ENCODE measurements at places on chromosomes 5 and 9.

DNA sequence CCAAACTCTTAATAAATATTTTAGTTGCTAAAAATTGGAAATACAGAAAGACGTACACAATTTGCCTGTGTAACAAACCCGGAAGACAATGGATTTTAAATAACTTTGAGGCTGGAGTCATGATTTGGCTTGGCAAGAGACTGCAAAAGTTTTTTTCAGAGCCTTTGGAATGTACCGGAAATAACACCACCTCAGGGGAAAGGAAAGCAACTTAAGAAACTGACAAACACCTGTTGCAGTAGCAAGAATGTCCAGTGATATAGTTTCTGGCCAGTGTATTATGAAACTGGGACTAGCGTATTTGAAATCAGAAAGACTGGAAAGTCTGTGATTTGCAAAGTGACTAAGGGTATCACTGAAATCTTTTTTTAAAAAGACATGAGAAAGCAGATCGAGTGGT lies 842 bp downstream of the MUSK start:
- peak; percentile 68 for DNase-seq

DNA sequence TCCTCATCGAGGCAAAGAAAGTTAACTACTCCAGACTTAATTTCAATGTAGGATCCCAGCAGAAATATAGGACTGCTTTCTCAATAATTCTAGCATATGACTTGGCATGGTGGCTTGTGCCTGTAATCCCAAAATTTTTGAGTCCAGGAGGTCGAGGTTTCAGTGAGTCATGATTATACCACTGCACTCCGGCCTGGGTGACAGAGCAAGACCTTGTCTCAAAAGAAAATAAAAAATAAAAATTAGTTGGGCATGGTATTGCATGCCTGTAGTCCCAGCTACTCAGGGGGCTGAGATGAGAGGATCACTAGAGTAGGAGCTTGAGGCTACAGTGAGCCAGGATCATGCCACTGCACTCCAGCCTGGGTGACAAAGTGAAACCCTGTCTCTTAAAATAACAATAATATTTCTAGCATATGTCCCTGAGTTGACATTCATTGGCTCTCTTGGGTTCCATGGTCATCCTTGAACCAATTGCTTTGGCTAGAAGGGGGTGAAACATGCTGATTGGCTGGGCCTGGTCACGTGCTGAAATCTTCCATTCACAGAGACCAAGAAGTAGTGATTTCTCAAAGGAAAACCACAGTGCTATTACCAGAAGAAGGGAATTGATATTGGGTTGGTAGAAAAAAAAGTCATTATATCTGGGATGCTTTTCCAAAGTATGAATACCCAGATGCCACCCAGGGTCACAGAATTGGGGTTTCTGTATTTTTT lies 31.6 kb upstream of the GARNL3 start:
- no peak for DNase-seq

DNA sequence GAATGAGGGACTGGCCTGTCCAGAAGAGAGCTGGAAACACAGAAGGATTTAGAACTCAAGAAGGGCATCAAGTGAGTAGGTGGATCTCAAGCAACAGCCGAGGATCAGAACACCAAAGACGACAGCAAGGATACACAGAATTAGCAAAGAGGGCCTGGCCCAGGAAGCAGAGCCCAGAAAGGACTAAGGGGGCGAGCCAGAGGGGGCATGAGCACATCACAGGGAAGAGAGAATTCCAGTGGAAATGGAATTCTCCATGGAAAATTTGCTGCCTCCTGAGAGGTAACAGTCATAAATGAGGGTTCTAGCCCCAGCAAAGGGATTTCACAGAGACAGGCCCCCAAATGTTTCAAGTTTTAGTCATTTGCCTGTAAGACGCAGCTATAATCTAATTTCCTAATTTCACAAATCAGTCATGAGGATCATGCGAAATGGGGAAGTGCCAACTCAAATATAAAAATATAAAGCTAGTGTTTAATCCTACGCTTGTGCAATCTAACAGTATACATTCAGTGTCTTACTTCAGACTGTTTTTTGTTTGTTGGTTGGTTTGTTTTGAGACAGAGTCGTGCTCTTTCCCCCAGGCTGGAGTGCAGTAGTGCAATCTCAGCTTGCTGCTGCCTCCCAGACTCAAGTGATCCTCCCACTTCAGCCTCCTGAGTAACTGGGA lies 46.7 kb downstream of the FNBP1 start:
- DNase-seq: no peak

DNA sequence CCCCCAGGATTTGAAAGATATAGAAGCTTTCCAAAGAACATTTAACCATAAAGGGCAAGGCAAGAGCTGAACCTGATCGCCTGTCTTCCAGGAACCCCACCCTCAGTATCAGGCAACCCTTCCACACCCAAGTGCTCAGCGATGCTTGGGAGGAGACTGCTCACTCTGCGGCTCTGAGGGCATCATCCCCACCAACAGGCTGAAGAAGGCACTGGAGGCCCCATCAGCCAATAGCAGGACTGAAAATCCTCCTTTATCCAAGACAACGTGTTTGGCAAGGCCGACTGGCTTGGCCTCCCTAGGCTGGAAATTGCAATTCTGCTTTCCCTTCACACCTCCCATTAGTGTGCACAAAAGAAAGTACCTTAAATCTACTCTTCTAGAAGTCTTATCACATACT lies 1.4 kb upstream of the PPP2CA start:
- DNase-seq: peak; percentile 51

DNA sequence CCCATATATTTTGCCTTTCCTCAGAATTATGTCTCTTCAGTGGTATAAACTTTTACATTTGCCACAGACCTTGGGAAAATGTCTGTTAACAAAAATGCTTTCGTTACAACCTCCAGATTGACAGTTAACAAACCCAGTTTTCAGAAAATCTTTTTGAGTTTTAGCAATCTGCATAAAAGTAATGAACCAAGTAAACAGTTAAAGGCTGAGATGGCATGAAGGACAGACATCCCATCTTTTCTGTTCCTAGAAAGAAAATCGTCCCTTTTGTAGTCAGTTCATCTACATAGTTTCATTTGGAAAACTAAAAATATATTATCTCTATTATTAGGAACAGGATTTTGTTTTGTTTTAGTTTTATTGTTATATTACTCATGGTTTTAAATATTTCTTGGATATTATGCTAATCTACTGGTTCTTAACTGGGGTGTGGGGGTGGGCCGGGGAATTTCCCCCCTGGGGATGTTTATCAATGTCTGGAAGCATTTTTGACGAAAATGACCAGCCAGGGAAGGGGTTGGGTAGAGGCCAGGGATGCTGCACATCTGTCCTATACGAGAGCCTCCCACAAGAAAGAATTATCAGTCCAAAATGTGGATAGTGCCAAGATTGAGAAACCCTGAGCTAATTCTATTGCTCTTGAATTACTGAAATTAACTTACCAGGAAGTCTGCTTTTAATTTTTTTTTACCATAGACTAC lies 11.9 kb downstream of the FYB1 start:
- DNase-seq: no peak

GRCh38 chr5:109062664-109063063 lies 315.0 kb downstream of the FER start:
- DNase-seq: peak; percentile 10

GRCh38 chr9:117461386-117461785 lies 46.5 kb upstream of the ASTN2 start:
- DNase-seq: no peak

- DNase-seq: peak; percentile 70
These were observed 105.1 kb downstream of the CEMIP2 start for GRCh38 chr9:71663216-71663615.

DNA sequence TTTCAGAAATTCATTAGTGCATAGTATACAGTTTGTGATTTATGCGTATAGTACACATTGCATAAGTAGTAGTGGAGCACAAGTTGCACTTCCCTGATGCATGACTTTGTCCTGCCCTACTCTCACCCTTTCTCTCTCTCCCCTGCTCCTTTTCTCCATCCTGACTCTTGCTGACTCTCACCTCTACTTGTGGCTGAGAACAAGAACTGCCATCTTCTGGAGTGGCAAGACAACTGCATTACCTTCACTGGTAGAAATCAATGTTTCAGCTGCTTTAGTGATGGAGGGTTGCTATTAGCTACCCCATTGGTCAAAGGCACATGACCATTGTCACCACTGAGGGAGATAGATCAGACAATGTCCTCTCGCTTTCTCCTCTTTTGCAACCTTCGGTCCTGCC lies 26.9 kb downstream of the SPEF2 start:
- no peak for DNase-seq

- no peak for DNase-seq
These were observed 272.0 kb downstream of the MAN2A1 start for GRCh38 chr5:109961751-109962150.

GRCh38 chr9:13615660-13616490 lies 336.4 kb upstream of the MPDZ start:
- DNase-seq: peak; percentile 17

DNA sequence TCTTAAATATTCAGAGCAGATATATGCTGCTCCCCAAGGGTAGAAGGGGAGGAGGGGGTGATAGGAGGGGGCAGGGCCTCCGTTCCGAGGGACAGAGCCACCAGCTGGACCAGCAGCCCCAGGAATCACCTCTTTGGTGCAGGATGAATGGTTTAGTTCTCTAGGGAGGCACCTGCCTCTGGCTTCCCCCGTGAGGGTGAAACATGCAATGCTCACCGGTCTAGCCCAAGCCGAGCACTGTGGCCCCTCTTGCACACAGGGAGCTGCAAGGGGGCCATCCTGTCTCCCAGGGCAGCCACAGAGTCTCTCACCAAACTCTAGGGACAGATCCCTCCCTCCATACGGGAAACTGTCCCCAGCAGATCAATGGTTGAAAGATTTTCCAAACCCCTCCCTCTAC lies 163.7 kb downstream of the DAB2IP start:
- DNase-seq: no peak

GRCh38 chr5:61991866-61992265 lies 314.1 kb upstream of the KIF2A start:
- no peak for DNase-seq

Data from tongue (tissue), 3 donors.